Prostate gland (tissue), 2 donors: ENCODE measurements at places on chromosomes 13 and 19. TPM values are rescaled to one million over a fixed set of nuclear protein-coding genes. Genes with fewer than 3 reads are reported as not detected.

DNA sequence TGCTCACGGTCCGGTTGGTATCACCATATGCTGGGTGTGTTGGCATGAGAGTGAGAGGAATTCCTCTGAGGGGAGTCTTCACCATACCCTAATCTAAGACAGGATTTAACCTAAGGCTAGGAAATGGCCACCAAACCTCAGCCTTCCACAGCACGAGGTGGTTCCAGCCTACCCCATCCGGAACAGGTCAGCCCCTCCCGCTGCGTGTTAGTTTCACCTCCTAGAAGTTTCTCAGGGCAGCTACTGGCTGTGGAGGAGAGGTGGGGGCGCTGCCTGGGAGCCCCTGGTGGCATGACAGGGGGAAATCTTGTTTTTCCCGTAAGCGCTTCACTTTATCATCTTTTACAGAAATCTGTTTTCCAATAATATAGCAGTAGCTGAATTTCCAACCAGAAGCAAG is 55.1 kb downstream of the RGCC start:
- no peak for DNase-seq

DNA sequence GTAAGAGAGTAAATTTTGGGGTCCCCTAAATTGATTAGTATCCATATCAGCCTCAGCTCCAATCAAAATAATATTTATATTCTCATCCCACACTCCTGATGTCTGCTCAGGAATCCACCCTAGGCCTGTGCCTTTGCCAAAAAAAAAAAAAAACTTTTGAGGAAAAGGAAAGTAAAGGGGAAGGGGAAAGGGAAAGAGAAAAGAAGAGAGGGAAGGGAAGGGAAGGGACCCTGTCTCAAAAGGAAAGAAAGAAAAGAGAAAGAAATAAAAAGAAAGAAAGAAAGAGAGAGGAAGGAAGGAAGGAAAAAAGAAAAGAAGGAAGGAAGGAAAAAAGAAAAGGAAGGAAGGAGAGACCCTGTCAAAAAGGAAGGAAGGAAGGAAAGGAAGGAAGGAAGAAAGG is 91.8 kb upstream of the CACNA1A start:
- DNase-seq: no peak

DNA sequence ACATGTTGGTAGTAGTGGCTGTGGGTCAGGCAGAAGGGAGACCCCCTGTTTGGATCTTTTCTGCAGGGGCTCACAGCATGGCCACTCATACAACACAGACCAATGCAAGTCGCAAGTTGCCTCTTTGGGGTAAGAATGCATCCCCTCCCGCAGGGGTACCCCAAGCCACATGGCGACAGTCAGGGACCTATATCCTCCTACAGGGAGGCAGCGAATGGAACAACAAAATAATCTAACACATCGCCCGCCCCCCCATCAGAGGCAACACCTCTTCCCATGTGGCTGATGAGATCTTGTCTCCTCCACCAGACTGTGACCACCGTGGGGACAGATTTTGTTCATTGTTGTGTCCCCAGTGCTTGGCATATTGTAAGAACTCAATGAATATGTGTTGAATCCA is 40.7 kb upstream of the PNMA8B start:
- DNase-seq: no peak

DNA sequence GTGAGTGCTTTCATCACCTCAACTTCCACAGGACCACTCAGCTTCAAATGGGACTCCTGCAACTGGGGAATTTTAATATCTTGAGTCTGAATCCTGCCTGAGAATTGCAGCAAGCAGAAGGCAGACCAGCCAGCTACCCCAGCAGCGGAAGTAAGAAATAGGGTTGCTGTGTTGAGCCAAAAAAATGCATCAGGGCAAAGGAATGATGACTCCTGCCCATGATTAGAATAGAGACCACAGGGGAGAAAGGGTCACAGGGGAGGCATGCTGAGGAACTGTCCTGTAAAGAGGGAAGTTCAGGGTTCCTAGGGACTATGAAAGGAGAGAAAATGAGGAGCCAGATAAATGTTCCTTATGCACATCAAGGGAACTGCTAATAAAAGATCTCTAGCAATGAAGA is 370.2 kb downstream of the KCTD12 start:
- no peak for DNase-seq

DNA sequence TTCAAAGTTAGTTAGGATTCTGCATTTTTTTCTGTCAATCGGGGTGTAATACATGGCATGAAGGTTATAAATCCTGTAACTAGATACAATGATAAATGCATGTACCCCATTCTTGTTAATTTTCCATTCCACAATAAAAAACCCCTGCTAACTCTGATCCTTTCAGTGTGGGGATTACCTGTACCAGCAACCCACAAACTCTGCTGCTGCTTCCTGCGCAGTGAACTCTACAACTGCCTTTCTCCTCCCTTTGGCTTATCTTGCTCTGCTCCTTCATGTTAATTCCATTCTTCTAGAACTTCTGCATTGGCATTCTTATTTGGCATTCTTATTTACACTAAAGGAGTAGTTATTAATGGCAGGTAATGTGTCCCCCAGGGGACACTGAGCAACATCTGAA is 273.1 kb downstream of the KLF12 start:
- no peak for DNase-seq

ZNF85 gene
- total RNA-seq: 10.9 TPM

DNA sequence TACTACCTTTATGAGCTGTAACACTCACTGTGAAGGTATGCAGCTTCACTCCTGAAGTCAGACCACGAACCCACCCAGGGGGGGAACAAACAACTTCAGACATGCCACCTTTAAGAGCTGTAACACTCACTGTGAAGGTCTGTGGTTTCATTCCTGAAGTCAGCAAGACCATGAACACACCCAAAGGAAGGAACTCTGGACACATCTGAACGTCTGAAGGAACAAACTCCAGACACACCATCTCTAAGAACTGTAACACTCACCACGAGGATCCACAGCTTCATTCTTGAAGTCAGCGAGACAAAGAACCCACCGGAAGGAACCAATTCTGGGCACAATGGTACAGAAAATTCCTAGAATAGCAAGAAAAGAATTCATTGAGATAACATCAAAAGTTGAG is 1796.5 kb upstream of the MIR17HG start:
- no peak for DNase-seq

DNA sequence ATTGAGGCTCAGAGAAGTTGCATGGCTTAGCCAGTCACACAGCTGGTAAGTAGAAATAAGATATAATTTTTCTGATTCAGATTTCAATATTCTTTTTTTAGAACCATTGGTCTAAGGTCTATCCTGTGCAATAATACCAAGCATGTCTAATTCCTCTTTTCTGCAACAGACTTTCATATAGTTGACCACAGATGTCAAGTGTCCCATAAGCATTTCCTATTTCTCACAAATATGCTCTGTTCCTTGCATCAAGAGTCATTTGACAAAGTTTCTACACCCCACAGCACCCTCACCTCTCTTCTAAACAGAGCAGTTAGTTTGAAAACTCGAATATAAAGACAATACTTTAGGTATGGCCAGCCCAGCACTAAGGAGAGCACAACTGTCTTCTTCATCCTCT is 26.8 kb upstream of the SACS start:
- no peak for DNase-seq

- DNase-seq: no peak
Observed at GRCh38 chr13:45100573-45101262, 19.6 kb upstream of the GTF2F2 start.

- DNase-seq: no peak
Observed at GRCh38 chr13:111659842-111660241, 339.4 kb downstream of the TEX29 start.

DNA sequence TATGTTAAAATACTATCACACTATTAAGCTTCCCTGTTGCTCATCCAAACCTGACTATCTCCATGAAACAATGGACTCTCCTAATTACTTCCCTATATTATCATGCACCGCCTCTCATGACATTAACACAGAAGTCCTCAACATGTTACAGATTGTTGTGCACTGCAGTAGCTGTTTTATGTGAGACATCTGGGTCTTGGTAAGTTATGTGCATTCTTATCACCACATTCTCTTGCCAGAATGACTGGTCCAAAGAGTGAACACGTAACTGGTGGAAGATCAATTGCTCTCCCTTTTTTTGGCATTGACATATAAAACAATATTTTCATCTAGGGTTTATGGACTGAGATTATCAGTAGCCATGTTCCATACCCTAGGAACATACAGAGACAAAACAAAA is 59.4 kb downstream of the POSTN start:
- DNase-seq: no peak

HSH2D gene
- 13.5 TPM for total RNA-seq

DNA sequence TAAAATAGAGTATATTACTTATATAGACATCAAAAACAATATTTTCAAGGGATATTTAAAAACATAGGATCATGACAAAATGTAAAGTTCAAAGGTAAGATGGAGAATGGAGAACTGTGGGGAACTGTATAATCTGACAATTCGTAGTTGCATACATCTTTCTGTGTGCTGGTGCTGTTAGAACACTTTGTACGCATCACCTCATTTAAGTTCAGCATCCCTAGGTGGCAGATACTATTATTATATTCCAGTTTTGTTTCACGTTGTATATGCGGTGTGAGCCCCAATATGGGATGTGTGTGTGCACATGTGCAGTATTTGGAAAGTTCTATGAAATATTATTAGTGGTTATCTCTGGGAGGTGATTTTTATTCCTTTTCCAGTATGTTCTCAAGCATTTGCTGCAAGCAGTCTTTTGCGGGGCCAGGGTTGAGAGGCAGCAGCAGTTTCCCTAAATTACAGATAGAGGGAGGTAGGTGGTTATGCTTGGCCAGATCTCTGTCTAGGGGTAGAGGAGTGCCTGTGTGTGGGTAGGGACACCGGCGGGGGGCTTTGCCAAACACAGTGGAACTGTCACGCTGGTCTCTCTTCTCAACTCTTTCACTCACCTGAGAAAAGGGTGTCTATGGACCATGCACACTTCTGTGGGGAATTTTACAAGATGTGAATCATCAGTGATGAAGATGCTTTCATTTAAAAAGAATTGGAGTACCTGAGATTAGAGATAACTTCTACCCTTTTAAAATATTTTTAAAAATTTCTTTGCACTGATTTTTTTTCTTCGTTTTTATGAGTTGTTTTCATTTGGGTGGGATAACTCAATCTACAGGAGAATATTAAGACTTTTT is 55.6 kb upstream of the ALOX5AP start:
- no peak for DNase-seq

GRCh38 chr19:38663957-38664502 is 16.6 kb downstream of the ACTN4 start:
- DNase-seq: no peak

DNA sequence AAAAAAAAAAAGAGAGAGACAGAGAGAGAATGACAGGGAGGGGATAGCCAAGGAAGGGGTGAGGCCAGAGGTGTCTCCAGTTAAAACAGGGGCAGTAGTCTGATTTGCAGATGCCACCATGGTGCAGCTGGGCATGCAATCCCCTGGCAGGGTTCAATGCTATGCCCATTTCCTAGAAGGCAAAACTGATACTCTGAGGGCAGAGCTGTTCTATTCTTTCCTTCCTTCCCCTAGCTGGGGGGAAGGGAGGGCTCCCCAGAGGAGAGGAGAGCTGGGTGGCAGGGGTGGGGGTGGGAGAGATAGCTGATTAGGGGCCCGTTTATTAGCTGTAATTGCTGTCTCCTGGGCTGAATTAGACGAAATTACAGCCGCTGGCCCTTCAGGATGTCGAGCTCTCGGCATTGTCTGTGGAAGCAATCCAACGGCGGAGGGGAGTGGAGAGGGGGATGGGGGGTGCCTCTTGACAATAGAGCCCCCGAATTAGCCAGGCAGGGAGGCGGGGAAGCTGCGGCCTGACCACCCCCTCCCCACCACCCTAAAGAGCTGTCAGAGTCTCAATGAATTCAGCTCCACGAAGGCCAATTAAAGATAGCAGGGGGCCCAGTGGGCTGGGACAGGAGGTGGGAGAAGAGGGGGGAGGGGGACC is 14.4 kb upstream of the DPP9 start:
- DNase-seq: no peak

DNA sequence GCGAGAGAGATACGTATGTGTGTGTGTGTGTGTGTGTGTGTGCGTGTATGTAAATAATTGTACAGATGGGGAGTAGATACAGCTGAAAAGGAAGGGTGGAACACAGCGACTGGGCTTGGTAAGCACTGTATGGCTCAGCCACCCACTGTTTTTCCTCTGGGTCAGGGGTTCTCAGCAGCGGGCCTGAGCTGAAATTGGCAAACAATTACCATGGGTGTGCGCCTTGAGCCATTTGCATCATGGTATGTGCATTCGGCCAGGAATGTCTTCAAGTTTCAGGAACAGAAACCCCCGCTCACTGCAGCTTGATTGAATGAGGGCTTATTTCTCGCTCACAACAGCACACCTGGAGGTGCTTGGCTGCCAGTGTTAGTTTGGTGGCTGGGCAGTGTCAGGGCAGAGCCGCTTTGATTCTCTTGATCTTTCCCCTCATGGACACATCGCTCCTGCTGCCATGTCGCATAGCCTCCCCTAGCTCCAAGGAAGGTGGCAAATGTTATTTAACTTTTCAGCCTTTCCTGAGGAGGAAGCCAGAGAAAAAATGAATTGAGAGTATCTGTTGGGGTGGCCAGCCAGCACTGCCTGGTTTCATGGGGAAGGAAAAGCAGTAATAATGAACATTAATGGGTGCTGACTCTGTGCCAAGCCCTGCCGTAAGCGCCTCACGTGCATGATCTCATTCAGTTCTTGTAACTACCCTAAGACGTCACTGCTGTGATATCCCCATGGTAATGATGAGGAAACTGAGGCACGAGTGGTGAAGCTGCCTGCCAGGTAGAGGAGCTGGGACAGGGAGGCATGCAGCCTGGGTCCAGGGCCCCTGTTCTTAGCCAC is 126.9 kb downstream of the SIPA1L3 start:
- DNase-seq: no peak

DNA sequence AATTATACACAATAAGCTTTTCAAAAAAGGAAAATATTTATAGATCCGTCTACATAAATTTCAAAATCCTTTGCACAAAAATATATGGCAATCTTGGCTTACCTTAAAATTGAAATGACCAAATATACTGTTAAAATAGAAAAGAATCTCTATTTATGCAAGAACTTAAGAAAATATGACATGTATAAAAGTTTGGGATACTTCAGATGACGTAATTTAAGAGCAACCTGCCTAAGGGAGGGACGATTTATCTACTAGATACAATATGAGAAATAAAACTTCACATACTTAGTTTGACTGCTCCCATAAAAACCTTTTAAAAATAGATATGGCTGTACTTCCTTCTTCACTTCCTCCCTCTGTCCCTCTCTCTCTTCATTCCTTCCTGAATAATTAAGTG is 587.3 kb upstream of the SPRY2 start:
- DNase-seq: no peak

- DNase-seq: no peak
Observed at GRCh38 chr13:48816700-48817099, 159.0 kb upstream of the FNDC3A start.

KLK2 gene
- 10,024 TPM for total RNA-seq

DNA sequence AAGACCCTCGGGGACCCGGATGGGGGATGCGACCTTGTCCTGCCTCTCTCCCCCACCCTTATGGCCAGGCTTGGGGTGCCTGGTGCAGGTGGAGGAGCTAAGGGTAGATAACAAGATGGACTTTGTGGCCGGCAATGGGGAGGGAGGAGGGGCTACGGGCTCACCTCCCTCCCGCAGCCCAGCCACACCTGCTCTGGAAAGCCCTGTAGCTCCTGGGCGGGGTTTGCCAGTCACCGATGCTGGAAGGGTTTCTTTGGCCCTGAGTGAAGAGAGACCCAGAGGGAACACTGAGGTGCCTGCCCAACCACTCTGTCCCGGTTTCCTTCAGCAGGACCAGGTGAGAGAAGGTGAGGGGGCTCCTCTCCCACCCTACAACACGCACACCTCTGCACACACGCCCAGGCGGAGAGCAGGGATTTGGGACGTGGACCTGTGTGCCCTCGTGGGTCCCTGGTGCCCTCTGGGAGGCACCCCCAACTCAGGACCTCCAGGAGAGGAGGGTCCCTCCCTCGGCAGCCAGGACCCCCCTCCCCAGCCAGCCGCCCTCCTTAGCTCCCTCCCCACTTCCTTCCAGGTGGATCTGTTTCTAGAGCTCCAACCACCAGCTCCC is at the start of gene FUT2:
TSS of gene FUT2 (plus strand) at position 229 of the 610 bp plus-strand sequence. CDS start 6,986 bp downstream, outside the sequence.
- no peak for DNase-seq
